AG10803 (cell line): ENCODE measurements at places on chromosomes 7 and 10.

- DNase-seq = no peak
These were observed 11.7 kb upstream of the SLF2 start for GRCh38 chr10:100901051-100901450.

DNA sequence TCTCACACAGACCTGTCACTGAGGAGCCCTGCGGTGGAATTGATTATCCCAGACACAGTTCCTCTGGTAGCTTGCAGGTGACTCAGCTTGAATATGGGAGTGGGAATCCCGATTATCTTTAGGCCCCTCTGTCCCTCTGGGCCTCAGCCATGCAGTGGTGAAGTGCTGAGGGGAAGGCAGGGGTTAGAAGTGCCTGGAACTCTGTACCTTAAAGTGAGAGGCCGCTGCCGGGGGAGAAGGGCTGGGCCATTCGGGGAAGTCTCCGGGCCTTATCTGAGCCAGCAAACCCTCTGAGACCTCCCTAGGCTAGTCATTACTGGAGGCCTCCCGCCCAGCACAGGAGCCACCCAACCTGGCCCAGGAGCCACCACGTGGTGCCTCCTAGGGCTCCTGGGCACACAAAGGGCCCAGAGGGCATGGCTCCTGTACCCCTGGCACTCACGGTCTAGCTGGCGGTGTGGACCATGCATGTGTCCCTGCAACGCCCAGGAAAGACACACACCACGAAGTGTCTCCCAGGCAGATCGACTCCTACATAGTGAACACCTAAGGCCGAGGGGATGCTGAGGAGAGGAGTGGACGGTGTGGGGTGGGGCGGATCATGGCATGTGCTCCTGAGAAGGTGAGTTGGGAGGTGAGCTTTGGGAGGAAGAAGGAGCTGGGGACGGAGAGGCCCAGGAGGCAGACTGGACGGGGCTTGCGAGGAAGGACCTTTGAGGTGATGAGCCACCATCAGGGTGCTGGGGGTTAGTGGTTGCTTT, 56.2 kb downstream of the HK1 start:
- no peak for DNase-seq

- peak; percentile 67 for DNase-seq
These were observed 85.1 kb upstream of the LANCL2 start for GRCh38 chr7:55280031-55280454.

DNA sequence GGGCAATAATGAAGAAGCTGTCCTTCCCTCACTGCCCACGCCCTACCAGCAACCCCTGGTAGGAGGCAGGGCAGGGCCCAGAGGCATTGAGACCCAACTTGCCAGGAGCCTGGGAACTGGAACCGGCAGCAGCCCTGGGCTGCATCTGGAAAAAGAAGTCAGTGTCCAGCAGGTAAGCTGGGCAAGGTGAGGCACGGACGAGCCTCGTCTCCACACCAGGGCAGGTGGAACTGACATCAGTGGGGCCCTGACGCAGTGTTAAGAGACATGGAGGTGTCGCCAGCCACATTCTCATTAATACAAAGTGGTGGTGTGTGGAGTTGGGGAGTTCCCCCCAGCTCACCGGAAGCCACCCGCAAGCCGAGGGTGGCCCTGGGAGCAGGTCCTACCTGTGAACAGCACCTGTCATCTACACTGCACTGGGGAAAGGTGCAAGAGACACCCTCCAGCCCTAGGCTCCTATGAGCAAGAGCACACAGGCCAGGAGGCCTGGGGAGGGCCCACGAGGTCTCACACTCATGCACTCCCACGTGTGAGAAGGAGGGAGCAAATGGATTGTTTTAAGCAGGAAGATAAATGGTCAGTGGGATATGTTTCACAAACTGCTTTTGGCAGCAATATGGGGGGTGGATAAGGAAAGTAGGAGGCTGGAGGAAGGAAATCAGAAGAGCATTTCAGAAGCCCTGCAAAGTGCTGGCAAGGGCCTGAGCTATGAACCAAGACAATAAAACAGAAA, 53.6 kb downstream of the COBL start:
- no peak for DNase-seq

- no peak for DNase-seq
These were observed 667.6 kb upstream of the FOXK1 start for GRCh38 chr7:4014346-4015050.

DNA sequence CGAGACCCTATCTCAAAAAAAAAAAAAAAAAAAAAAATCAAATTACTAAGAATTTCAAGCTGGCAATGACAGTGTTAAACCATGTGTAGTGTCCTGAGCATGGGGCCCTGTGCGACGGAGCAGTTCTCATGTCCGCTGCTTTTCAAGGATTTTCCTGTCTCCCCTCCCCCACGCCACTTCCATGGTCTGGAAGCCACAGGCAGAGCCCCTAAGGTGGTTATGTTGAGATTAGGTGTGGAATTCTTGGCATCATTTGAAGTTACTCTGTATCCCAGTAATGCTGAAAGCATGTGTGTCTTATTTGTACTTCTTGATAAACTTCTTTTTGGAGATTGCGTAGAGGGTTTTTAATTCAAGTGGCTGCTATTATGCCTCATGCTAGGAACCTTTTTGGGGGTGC, 65.2 kb downstream of the PFKFB3 start:
- DNase-seq = no peak

DNA sequence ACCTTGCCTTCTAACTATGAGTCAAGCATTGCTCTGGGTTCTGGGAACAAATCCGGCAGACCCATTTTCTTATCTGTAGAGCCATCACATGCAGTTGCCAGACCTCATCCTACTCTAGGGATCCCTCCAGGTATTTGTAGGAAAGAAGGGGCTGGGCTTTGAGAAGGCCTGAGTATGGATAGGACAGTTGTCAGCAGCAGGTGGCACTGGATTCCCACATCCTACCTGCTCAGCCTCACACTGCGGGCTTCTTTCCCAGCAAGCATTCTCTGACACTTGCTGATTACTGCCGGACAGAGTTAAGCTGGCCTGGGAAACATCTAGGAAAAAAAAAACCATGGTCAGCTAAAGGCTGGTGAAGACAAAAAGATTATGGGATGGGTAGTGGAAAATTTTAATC, 224.1 kb downstream of the CCSER2 start:
- DNase-seq = no peak

- DNase-seq = no peak
These were observed 580.9 kb downstream of the GLRX3 start for GRCh38 chr10:130717083-130717482.

DNA sequence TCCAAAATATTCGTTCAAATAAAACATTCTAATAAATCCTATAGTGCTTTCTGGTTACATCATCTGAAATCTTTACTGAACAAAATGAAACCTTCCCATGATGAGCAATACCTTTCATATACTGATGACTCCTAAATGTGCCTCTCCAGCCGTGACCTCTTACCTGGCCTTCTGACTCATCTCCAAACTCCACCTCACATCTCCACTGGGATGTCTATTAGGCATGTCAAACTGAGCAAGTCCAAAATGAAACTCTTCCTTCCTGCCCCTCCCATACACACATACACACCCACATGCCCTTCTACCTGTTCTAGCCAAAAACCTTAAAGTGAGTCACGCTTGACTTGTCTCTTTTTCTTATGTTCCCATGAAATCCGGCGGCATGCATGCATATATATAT, 22.9 kb downstream of the GSAP start:
- DNase-seq = no peak

- DNase-seq = no peak
These were observed 4.2 kb upstream of the ASB4 start for GRCh38 chr7:95481271-95482165.

DNA sequence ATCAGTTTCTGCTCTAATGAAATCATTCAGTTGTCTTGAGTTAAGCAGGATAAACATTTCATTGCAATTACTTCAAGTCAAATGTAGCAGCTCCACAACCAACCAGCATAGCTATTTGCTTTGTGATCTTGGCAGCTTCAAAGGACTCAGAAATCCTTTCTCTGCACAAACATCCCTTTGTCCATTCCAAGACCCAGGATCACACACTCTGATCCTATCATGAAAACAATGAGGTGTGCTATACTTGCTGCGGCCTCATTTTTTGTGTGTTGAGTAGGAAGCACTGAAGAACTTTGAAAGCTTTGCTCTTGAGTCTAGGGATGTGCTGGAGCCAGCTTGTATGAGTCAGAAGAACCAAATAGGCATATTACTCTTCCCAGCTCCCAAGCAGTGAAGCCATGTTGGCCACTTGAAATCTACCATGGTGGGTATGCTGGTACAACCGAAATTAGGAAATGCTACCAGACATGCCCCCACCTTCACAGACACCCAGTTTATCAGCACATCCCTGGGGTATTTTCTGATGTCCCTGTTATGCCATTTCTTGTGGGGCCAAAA, 199.4 kb upstream of the PRSS58 start:
- DNase-seq = no peak

- DNase-seq = peak; percentile 97
These were observed 22.9 kb upstream of the NANOS1 start for GRCh38 chr10:119006451-119007210.

DNA sequence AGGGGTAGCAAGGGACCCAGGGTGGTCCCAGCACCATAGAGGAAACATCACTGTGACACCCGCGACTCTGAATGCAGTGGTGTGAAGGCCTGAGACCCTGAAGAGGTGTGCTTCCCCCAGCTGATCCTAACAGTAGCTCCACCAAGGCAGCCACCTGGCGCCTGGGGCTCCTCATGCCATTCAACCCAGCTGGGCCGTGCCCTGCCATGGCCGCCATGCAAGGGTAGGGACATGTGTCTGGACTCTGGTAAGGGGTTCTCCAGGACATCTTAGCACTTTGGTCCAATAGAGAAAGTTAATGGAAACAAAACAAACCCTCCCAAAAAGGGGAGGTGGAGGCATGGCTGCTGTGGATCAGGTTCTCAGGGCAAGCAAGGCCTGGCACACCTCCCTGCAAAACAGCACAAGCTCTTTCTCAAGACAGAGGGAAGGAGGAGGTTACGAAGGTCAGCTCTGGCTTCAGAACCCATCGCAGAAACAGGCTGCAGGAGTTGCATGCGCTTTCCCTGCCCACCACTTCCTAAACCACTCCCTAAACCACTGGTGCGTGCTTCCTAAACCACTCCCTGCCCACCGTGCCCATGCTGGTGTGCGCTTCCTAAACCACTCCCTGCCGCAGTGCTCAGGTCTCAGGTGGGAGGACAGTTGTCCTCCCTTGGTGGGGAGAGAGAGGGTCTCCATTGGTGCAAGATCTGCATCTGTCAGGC, 108.7 kb downstream of the LARP4B start:
- DNase-seq = no peak

DNA sequence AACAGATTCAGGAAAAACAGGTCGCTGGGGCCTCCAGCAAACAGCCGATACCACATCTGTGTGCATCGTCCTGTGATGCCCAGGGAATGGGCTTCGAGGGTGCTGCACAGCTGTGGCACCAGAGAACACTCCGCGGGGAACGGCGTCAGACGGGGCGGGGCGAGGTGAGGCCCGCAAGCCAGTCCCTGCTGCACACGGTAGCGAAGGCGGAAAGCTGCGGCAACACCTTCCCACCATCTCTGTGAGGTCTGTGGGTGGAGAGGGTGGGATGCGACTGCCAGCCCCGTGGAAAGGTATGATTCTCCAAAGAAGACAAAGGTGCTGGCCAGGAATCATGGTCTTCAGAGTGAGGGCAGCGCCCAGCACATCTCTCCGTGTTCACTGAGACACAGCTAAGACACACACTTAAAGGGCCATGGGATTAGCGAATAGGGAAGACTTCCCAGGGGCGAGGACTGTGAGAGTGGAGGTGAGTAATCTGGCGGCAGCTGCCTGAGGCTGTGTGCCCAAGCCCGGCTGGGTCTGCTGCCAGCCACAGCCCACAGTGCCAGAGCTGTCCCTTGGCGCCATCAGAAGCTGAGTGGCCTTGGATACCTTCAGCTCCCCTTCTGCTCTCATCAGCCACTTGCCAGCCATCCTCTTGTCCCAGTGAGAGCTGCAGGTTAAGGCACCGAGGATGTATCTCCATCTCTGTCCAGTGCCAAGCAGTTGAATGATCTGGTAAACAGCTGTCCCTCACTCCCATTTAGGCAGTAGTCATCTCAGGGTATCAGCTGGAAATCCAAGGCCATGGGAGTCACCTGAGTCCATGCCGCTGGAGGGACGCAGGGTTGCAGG, 17.6 kb downstream of the PRKAG2 start:
- no peak for DNase-seq

DNA sequence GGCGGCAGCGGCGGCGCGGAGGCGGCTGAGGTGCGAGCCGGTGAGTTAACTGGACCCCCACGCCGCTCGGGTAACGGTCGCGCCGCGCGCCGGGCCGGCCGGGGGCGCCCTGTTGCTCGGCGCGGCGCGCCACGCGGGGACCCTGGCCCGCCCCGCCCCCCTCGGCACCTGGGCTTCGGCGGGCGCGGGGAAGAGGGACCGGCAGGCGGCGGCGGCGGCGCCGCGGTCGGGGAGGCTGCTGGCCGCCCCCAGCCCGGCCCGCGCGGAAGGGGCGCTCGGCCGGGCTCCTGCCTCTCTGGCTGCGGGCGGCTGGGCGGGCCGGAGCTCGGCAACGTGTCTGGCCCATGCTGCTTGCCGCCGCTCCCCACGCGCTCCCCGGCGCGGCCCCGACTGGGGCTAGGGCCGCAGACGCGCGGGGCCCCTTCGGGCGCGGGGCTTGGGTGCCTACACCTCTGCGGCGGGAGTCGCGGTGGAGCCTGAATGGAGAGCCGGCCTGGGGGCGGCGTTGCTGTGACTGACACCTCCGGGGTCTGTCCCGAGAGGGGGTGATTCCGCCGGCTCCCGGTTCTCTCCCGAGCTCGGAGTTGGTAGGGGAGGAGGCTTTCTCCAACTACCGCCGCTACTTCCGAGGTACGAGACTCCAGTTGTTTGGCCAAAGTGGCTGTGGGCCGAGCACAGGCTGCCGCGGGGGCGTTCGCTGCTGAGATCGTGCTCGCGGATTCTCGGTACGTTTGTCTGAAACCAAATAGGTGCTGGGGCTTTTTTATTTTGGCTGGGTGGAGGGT, 494 bp downstream of the PALS2 start:
- DNase-seq = peak; percentile 48

DNA sequence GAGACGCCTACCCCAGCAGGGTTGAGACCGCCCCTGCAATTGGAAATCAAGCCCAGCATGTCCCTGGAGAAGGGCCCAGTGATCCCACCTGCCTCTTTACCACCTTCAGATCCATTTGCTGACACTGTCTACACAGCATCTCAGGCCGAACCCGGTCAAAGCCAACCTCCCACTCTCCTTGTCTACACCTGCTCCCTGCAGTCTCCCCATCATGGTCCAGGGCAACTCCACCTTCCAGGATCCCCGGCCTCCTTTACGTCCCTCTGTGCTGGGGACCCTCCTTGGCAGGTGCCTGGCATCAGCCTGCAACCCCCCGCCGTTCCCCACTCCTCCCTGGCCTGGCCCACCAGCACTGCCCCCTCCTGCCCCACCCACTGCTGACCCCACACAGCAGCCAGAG, 227.2 kb downstream of the PAXIP1 start:
- DNase-seq = no peak
